Umbilical cord (tissue), 2 donors: ENCODE measurements at places on chromosomes 2 and 18. TPM values are rescaled to one million over a fixed set of nuclear protein-coding genes. Genes with fewer than 3 reads are reported as not detected.

DNA sequence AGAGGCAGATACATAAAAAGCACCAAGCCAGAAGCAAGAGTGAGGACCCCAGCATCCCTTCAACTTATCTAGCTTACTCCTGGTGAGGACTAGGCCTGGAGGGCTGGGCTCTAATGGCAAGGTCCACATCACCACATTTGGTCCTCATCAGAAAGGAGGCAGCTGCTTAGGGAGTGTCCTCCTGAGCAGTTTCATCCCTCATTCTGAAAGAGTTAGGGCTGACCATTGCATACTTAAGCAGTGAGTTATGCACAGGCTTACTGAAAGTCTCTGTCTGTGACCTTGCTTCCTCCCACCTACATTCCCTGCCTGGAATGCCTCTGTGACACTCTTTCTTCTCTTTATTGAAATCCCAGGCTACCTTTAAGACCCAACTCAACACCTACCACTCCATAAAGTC is 301.8 kb upstream of the ACVR2A start:
- DNase-seq, result peak; percentile 40

- no peak for DNase-seq
Observed at GRCh38 chr2:190695739-190696138, 46.9 kb downstream of the NAB1 start.

DNA sequence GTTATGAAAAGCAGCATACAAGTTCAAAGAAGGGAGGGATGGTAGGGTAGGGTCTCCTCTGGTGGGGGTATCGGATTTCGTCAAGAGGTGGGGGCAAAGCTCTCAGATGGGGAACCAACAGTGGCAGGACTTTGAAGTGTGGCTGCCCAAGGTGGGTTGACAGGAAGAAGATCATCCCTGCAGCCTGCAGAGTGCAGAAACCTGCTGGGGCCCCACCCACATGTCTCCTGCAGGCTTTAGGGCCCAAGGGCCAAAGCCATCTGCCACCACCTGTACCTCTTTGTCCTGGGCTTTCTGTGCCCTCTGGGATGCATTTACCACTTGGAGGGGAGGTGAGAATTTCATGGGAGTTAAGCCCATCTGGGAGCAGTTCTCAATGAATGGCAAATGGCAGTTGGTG is 42.7 kb downstream of the KCNF1 start:
- no peak for DNase-seq

Gene NAT8
- not detected for total RNA-seq

Gene SFTPB
- total RNA-seq, result 1.7 TPM

Gene CDH2
- 53.4 TPM for total RNA-seq

- DNase-seq, result no peak
Observed at GRCh38 chr2:224957540-224958461, 84.5 kb downstream of the DOCK10 start.

- DNase-seq, result peak; percentile 24
Observed at GRCh38 chr18:69954719-69955480, 7.2 kb upstream of the CD226 start.

Gene EIF2AK2
- 38.3 TPM for total RNA-seq

DNA sequence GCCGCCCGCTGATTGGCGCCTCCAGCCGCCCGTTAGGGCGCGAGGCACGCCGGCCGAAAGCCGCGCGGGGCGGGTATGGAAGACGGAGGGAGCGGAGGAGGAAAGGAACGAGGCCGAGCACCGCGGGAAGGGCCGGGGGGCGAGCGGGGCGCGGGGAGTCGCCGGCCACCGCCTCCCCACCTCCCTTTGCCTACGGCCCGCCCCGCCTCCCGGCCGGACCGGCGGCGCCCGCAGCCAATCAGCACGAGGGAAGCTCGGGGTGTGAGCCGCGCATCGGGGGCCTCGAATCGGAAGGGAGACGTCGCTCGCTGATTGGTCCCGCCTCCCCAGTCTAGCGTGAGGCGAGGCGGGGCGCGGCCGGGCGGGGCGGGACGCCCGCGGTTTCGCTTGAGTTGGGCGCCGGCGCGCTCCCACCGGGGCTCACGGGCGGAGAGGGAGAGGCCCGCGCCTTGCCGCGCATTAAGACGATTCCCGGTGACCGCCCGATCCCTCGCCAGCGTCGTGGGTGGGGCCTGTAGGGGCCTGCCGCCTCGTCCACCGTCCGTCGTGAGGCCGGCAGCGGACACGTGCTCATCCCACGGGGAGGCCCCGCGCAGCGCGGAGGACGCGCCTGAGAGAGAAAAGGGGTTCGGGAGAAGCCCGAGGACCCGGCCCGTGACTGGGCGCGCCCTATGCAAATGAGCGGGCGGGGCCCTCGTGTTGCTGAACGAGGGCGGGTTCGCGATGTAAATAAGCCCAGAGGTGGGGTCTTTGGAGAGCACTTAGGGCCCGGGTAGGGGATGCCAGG is 665 bp upstream of the SMAD2 start:
- DNase-seq, result peak; percentile 99

Gene SULT1C2
- total RNA-seq, result 6.5 TPM

DNA sequence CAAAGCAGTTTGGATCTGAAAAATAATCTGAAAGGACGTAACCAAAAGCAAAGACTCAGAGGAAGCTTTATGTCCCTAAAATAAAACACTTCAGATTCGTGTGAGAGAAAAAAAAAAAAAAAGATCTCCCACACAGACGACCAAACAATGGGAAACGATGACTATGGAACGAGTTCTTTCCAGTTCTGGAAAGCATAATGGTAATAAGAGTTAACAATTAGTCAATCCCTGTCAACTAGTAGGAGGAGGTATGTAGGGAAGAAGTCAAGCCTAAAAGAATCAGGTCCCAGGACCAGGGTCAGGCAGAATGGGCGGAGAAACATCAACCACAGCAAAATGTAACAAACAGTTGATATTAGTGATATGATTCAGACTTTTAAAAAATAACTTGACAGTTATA is 170.3 kb upstream of the SETBP1 start:
- DNase-seq, result no peak

DNA sequence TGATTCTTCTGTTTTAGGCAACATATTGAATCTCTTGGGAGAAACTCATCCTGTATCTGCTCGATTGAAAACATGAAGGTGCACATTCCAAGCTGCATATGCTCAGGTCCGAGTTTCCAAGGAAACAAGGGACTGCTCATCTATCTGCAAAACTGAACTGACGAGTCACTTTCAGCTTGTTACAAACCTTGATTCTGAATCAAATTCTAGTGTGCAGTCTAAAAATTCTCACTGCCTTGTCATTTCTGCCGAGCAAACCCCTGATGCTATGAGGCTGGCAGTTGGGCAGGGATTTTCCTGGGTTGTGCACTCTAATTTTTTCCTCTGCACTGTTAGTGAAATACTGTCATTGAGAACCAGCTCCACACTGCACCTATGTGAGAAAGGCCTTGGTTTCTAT is 101.3 kb upstream of the ETAA1 start:
- peak; percentile 60 for DNase-seq

DNA sequence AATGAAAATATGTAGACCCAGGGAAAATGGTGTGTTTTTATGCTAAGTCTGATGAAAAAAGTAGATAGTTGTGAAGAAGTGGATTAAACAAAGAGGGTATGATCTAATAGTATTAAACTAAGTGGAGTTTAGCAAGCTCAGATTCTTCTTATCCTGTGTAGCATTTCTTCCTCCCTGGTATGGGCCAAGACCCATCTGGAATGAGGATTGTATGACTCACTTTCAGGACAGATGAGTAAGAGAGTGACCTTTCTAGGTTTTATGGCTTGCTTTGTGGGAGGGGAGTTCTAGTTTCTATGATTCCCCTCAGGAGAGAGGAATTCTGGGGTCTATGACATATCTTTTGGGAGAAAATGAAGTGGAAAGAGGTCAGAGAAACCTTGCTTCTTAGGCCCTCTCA is 550.1 kb downstream of the SPAG16 start:
- no peak for DNase-seq

DNA sequence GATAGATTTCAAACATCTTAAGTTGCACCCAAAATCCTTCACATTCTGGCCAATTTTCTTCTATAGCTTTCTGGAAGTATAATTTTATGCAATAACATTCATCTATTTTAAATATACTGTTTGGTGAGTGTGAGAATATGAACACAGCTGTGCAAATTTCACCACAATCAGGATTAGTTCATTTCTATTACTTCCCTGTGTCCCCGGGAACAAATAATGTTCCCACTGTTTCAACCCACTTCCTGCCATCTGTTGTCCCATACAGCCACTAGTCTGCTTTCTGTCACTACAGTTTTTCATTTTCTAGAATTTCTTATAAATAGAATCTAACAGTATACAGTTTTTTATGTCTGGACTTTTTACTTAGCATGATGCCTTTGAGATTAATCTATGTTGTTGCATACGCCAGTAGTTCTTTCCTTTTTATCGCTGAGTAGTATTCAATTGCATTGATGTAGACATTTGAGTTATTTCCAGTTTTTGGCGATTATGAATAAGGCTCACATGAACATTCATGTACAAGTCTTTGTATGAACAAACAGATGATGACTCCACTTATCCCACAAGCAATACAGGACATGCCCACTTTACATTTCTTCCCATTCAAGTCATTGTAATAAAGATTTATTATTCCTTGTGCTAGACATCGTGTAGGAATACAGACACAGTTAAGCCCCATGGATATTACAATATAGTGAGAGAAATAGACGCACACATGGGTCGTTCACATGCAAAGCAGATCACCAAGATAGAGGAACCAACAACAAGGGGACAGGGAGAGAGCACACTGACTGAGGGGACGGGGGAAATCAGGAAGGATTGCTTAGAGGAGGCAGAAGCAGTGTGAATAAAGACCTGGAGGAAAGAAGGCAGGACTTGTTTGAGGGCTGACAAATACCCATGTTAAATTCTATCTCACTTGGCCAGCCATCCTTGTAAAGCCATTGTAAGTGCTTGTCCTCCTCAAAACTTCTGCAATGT is 72.9 kb upstream of the PAX8 start:
- no peak for DNase-seq

Gene AUP1
- 41.9 TPM for total RNA-seq

DNA sequence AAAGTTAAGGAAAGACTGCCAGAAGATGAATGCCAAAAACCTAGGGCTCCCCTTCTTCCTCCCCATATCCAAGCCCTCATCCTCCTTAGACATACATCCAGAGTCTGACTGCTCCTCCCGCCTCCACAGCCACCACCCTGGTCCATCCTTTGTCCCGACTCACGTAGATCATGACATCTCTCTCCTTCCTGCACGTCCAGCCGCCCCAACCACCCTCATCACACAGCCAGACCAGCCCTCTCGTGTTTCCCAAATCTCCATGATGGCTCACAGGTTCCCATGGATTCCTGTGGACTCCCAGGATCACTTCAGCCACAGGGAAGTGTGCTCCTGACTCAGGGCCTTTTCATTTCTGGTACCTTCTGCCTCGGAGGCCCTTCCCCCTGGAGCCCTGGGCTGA is 47.8 kb upstream of the CAB39 start:
- DNase-seq, result no peak

DNA sequence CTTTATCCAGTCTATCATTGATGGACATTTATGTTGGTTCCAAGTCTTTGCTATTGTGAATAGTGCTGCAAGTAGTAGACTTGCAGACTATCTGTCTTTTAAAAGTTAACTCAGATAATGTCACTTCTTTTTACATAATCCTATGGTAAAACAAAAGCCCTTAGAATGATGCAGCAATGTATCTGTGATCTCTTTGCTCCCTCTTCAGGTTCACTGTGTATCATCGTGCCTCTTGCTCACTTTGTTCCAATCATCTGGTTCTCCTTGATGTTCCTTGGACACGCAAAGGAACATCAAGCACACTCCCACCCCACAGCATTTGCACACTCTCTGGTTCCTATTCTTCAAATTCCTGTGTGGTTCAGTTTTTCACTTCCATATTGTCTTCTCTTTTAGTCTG is 472.5 kb upstream of the ZNF804A start:
- no peak for DNase-seq
